Type B pancreatic cell (in vitro differentiated cells): ENCODE measurements at places on chromosomes 12 and 14. TPM values are rescaled to one million over a fixed set of nuclear protein-coding genes. Genes with fewer than 3 reads are reported as not detected.

DNA sequence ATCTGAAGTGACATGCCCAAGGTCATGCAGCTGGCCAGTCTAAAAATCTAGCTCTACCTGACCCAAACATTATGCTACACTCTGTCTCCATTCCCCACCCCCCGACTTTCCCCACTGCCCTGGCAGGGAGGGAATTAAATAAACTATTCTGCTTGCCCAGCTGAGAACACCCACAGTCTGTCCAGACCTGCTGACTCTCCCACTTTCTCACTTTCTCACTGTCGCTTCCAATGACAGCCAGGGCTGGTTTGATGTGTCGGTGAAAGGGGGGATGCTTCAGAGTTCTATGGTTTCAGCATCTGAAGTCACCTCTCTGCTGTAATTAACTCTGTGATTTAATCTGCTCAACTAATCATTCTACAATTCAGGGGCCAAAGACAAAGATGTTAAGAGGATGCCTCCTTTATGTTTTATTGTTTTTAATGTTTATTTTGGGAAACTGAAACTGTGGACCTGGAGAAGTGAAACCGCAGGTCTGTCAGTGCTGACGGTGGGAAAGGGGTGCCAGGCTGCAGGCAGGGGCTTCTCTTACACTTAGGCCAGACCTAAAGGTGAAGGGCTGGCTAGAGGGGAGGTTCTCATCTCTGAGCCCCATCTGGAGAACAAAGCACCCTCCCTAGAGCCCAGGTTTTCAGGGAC is 8.1 kb upstream of the MSI1 start:
- H3K4me3 ChIP-seq: no peak overlapping the region
- H3K36me3 ChIP-seq: no peaks in the 10 kb centered on the region
- H3K4me1 ChIP-seq: peaks cover 11% of the 10 kb centered on the region

DNA sequence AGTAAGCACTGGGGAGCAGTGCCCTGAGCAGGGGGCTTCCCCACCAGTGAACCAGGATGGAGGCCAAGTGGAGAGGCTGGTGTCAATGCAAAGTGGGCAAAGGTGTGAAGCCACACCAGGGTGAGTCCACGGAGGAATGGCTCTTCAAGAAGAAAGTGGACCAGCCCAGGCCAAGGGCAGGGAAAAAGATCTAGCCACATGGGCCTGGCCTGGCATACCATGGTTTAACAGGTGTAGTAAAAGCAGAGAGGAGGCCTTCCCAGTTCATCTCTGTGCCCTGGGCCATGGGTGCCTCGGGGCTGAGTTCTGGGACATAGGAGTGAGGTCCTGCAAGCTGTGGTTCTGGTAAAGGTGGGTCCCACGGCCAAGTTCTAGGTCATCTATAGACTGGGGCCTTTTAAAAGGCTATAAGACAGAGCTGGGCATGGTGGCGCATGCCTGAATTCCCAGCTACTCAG is 153.4 kb downstream of the DPF3 start:
- H3K4me1 ChIP-seq: peaks cover 19% of the 10 kb centered on the region
- no peak overlapping the region for H3K4me3 ChIP-seq
- DNase-seq: peak; percentile 39
- no peaks in the 10 kb centered on the region for H3K36me3 ChIP-seq
- no peak overlapping the region for H3K27ac ChIP-seq
- H3K27me3 ChIP-seq: peaks cover 33% of the 10 kb centered on the region

GRCh38 chr12:132634411-132634990 is 15.9 kb downstream of the P2RX2 start:
- H3K27ac ChIP-seq: no peak overlapping the region
- no peaks in the 10 kb centered on the region for H3K27me3 ChIP-seq
- H3K4me3 ChIP-seq: no peak overlapping the region
- peaks cover 33% of the 10 kb centered on the region for H3K36me3 ChIP-seq

- H3K4me1 ChIP-seq: no peaks in the 10 kb centered on the region
- no peak for DNase-seq
- H3K27me3 ChIP-seq: no peaks in the 10 kb centered on the region
- H3K4me3 ChIP-seq: no peak overlapping the region
- H3K36me3 ChIP-seq: no peaks in the 10 kb centered on the region
- no peak overlapping the region for H3K27ac ChIP-seq
These were observed 788.6 kb upstream of the NOVA1 start for GRCh38 chr14:27386391-27386790.

Gene GPR65
- total RNA-seq: not detected in 2 replicates

DNA sequence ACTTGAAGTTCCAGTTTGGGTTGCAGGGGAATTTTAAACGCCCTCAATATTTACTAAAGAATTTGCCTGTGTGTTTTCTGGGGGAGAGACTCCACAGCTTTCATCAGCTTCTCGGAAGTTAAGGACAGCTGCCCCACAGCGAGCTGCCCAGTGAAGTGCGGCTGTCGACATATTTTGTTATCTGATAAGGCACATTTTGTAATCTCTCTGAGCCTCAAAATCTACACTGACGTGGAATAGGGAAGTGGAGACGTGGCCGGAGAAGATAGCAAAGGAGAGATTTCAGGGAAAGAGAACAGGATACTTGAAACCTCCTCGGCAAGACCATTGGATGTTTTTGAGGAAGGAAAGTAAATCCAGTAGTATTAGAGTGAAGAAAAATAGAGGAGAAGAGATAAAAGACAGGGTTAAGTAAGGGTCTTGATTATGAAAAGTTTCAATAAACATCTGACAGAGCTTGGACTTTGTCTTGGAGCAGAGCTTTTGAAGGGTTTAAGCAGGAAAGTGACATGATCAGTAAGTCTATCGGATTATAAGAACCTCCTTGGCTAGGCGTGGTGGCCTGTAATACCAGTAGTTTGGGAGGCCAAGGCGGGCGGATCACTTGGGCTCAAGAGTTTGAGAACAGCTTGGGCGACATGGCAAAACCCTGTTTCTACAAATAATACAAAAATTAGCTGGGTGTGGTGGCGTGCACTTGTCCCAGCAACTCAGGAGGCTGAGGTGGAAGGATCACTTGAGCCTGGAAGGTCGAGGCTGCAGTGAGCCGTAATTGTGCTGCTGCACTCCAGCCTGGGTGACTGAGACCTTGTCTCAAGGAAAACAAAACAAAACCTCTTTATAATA is 1.1 kb downstream of the POLR3B start:
- peaks cover 11% of the 10 kb centered on the region for H3K4me1 ChIP-seq
- no peak for DNase-seq
- H3K36me3 ChIP-seq: no peaks in the 10 kb centered on the region
- H3K27ac ChIP-seq: peak overlapping the region; percentile 98
- no peaks in the 10 kb centered on the region for H3K27me3 ChIP-seq

Gene THTPA
- 14.3 and 16.4 TPM in 2 replicates for total RNA-seq

GRCh38 chr12:109295764-109296425 is 13.2 kb downstream of the FOXN4 start:
- peaks cover 7% of the 10 kb centered on the region for H3K4me1 ChIP-seq
- H3K4me3 ChIP-seq: no peak overlapping the region
- peaks cover 9% of the 10 kb centered on the region for H3K27me3 ChIP-seq
- no peaks in the 10 kb centered on the region for H3K36me3 ChIP-seq

DNA sequence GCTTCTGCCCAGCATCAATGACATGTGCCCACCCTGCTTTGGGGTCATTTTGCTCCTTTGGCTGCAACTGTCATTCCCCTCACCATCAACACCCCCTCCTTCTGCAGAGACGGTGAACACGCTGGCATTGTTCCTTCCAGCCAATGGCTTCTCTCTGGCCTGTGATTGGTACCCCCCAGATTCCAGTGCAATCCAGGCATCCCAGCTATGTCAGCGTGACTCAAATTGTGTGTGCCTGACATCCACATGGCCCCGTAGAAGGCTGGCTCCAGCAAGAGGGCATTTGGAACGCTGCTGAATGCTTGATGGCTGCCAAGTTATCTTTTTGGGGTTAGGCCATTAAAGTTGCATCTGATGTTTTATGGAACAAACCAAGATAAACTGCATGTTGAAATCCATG is 21.0 kb upstream of the CCND2 start:
- no peaks in the 10 kb centered on the region for H3K4me1 ChIP-seq
- H3K27ac ChIP-seq: no peak overlapping the region

DNA sequence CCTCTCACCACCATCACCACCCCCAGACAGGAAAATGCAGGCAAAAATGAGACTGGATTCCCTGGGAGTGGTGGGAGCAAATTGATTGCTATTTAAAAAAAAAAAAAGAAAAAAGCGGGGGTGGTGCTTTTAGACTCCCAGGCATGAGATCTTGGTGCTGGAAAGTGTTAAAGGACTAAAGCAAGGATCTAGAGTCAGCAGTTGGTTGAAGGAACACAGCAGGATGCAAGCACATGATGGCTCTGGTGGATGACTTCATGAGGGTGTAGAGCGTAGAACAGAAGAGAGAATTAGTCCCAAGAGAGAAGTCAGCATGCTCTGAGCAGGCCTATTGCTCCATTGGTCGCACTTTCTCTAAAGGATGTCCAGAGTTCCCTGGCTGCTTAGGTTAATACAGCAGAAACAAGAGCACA is 183.8 kb upstream of the HMGA2 start:
- H3K4me3 ChIP-seq: no peak overlapping the region
- H3K36me3 ChIP-seq: no peaks in the 10 kb centered on the region
- peaks cover 20% of the 10 kb centered on the region for H3K4me1 ChIP-seq
- H3K27ac ChIP-seq: no peak overlapping the region
- H3K27me3 ChIP-seq: peaks cover 6% of the 10 kb centered on the region

- H3K27ac ChIP-seq: peak overlapping the region; percentile 92
- peaks cover 10% of the 10 kb centered on the region for H3K36me3 ChIP-seq
- no peak for DNase-seq
- peak overlapping the region; percentile 97 for H3K4me3 ChIP-seq
These were observed 1.7 kb downstream of the ANGEL1 start for GRCh38 chr14:76810953-76811400.

GRCh38 chr12:91516695-91517047 is 334.1 kb upstream of the DCN start:
- no peaks in the 10 kb centered on the region for H3K27me3 ChIP-seq
- no peak overlapping the region for H3K27ac ChIP-seq
- peaks cover 15% of the 10 kb centered on the region for H3K4me1 ChIP-seq
- no peak overlapping the region for H3K4me3 ChIP-seq
- no peaks in the 10 kb centered on the region for H3K36me3 ChIP-seq
- no peak for DNase-seq

Gene INSM2
- total RNA-seq: 0.12 and 0.26 TPM in 2 replicates

- no peaks in the 10 kb centered on the region for H3K27me3 ChIP-seq
- no peak overlapping the region for H3K4me3 ChIP-seq
- peaks cover 8% of the 10 kb centered on the region for H3K4me1 ChIP-seq
- H3K27ac ChIP-seq: no peak overlapping the region
These were observed 7.3 kb upstream of the BATF start for GRCh38 chr14:75514673-75515628.

DNA sequence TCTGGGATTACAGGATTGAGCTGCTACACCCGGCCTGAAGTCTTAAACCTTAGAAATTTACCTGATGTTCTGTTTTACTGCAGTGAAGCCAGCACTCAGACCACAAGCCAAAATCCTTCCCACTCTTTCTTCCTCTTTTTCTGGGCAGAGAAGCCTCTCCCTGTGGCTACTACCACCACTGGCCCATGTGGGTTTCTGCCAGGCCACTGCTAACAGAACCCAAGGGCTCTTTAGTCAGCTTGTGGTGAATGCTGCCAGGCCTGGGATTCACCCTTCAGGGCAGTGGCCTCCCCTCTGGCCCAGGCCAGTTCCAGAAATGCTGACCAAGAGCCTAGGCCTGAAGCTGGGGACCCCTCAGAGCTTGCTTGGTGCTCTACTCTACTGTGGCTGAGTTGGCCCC is 35.3 kb downstream of the GAS2L3 start:
- H3K4me1 ChIP-seq: no peaks in the 10 kb centered on the region
- H3K27ac ChIP-seq: no peak overlapping the region
- H3K27me3 ChIP-seq: no peaks in the 10 kb centered on the region
- H3K36me3 ChIP-seq: peaks cover 20% of the 10 kb centered on the region
- DNase-seq: no peak
- H3K4me3 ChIP-seq: no peak overlapping the region

DNA sequence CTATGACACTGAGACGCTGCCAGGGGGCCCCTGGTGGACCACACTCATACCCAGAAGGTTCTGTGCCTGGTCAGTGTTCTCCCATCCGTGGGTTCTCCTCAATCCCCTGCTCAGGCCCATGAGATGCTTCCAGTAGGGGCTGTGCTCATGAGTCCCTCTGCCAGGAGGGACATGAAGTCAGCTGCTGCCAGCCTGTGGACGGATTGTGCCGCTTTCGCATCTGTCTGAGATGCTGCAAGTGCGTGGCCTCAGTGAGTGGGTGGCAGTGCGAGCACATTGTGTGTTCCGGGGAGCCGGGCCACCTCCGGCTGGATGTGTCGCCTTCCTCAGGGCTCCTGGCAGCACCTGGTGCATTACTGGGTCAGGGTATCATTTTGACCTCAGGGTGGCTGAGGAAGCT is 15.5 kb downstream of the TUNAR start:
- peaks cover 51% of the 10 kb centered on the region for H3K27me3 ChIP-seq
- no peak for DNase-seq
- no peaks in the 10 kb centered on the region for H3K36me3 ChIP-seq
- no peaks in the 10 kb centered on the region for H3K4me1 ChIP-seq
- H3K4me3 ChIP-seq: no peak overlapping the region
- no peak overlapping the region for H3K27ac ChIP-seq

Gene OTX2
- total RNA-seq: 0.22 TPM in 1 of 2 replicates, not detected in the other

DNA sequence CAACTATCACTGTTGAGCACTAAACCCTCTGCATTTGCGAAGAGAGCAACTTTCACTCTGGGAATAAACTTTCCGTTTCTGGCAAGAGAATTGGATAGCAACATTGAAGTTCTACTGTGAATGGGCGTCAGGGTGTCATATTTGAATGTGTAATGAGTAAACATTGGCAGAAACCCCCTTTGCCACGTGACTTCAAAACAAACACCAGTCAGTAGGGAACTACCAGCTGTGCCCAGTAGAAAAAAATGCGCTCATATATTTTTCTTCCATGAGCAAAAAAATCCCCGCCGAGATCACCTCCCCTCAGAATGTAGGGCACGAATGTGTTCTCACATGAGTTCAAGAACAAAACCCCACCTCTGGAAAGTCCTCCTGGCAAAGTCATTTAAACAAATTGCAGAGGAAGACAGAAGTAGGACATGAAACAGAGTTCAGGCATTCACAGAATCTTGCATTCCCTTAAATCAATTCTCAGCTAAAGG is 80.6 kb downstream of the BTG1 start:
- H3K27ac ChIP-seq: peak overlapping the region; percentile 65
- no peak for DNase-seq
- H3K4me1 ChIP-seq: peaks cover 13% of the 10 kb centered on the region

DNA sequence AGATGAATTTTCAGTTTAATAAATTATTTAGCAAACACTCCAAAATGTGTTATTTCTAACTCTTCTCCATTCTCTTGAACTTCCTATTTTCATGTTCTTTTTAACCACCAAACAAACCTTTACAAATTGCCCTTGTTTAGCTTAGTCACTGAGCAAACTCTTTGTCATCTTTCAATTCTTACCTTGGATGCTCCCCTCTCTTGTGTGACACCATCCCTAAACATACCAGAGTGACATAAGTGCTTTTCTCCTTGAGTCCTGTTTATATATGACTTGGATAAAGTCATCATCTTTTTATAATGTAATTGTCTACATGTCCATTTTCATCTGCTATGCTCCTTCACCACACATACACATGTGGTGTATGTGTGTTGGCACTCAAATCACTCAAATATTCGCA is 3.4 kb upstream of the TMEM19 start:
- H3K27ac ChIP-seq: no peak overlapping the region
- H3K27me3 ChIP-seq: no peaks in the 10 kb centered on the region
- H3K36me3 ChIP-seq: no peaks in the 10 kb centered on the region
- DNase-seq: no peak

Gene NFE2
- 0.24 and 0.65 TPM in 2 replicates for total RNA-seq

Gene GLT8D2
- 0.59 and 19.8 TPM in 2 replicates for total RNA-seq

Gene ADAM21
- 0.10 TPM in 1 of 2 replicates, not detected in the other for total RNA-seq

Gene CMKLR1
- total RNA-seq: 0.50 and 0.97 TPM in 2 replicates

Gene KIF26A
- total RNA-seq: 12.9 and 23.4 TPM in 2 replicates
